ENCODE measurements at places on chromosomes 1 and 21.

DNA sequence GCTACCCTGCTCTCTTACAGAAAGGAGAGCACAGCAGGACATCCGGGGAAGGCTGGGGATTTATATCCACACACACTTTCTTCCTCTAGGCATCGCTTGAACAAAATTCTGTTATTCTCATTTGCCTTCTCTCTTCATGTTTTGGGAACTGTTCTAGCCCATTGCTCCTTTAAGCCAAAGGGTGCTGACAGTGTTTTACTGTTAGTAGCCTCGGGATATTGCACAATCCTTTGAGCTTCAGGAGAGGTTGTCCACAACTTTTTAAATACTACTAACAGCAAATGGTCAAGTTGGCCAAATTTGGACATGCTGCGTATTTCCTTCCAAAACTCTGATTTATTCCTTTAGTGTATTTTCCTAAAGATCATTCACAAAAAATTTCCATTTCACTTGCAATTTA, 579.2 kb upstream of the RGS18 start:
- no peak for DNase-seq

- no peak for DNase-seq
Measured at GRCh38 chr1:99731384-99731783, 35.1 kb downstream of the FRRS1 start.

DNA sequence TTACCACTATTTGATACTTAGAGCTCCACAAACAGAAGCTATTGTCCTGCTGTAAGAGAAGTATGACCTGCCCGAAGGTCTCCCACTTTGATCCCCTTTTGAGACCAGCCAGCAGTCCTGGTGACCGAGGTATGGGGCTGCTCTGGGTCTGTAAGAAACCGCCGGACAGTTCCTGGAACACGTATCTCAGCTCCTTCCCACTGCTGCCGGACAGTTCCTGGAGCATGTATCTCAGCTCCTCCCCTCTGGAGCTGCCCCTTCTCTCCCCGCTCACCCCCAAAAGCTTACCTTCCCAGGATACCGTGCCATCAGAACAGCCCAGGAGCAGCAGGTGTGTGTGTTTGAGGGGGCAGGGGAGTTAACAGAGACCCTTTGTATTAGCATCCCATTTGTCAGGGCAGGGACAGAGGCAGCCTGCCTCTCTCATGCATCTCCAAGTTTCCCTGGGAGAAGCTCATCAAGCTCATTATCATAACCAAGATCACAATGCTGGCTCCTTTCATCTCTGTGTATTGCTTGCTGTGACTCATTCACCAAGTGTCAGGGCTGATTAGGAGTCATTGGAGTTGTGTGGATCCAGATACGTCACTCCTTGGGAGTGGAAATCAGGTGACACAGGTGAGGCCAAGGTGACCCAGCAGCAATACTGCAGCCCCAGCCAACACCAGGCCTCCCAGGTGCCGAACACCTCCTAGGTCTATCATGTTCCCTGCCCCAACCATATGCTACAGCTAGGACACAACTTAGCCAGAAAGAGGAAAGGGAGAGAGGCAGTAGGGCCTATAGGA, 25.3 kb downstream of the OPTC start:
- DNase-seq: no peak

DNA sequence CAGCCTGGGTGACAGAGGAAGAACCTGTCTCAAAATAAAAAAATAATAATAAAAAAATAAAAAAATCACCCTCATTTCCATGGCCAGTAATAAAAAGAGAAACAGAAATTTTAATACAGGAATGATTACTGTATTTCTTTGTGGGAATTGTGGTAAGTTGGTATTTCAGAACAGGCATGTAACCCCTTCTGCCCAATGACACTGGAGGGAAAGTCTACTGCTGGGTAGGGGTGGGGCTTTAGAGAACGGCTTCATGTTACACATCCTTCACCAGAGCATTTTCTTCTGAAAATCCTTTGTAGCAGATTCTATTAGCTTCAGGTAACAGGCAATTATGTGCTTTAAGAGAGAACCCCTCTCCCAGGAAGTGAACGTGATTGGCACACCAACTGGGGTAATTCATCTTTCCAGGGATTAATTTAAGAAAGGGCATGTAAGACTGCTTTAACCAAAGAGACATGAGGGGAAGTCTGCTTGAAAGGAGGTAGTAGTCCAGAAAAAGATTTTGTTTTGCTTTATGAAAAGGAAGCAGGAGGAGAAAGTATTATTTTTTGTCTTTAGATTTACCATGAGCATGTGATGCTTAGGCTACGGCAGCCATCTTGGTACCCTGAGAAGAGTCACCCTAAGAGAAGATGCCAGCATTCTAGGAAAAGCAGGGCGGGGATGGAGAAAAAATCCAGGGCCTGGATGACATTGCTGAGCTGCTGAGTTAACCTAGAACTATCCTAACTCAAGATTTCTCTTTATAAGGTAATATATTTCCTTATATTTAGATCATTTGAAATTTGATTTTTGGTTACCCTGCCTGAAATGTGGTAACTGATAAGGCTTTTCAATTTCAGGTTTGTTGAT, 57.7 kb upstream of the DPT start:
- DNase-seq: no peak

GRCh38 chr1:151255381-151255780, 847 bp downstream of the PSMD4 start:
- DNase-seq: no peak

DNA sequence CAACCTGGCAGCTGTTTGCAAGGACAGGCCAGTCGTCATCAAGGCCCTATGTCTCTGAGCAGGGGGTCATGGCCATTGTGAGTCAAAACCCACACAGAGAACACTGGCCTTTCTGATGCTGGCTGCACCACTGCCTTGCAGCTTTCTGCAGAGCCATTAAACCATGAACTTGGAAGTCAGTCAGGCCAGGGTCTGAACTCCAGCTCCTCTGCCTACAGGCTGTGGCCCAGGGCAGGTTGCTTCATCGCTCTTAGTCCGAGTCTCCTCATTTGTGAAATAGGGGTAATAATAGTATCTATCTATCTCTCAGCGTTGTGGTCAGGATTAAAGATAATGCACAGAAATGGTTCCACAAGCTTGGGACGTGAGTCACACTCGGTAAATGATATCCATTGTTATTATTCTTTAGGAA, 35.8 kb upstream of the HIVEP3 start:
- DNase-seq: no peak

GRCh38 chr1:234408757-234409156, 35.5 kb downstream of the COA6 start:
- no peak for DNase-seq

- DNase-seq: no peak
Measured at GRCh38 chr1:41860214-41860613, 58.5 kb downstream of the HIVEP3 start.

DNA sequence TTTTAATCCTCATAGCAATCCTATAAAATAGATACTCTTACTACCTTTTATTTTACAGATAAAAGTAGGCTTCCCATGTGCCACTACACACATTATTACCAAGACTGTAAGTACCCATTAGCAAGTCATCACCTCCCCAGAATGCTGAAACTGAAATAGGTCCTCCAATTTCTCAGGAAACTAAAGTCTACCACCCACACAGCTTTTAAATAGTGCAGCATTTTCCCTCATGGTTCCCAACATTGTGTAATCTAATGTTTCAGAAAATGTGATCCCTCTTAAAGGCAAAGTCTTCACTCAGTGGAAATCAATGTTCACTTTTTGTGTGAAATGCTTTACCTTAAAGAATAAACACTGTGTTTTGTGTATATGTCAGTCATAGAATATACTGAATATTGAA, 356.5 kb downstream of the GPATCH2 start:
- DNase-seq: no peak

DNA sequence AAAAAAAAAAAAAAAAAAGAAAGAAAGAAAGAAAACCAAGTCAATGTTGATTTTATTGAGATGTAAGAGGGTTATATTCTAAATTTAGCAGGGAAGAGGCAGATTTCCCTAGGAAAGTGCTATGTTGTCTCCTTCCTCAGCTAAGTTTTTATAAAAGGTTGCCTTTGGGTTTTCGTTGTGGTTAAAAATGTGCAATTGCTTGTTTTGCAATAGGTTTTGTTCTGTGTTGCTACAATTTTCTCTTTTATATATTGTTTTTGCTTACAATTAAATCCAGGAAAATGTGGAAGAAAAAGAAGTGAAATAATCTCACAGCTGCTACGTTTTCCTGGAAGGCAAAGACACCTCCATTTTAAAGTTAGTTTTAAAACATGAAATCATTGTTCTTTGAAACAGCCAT, 136.7 kb upstream of the C1orf105 start:
- DNase-seq: no peak

DNA sequence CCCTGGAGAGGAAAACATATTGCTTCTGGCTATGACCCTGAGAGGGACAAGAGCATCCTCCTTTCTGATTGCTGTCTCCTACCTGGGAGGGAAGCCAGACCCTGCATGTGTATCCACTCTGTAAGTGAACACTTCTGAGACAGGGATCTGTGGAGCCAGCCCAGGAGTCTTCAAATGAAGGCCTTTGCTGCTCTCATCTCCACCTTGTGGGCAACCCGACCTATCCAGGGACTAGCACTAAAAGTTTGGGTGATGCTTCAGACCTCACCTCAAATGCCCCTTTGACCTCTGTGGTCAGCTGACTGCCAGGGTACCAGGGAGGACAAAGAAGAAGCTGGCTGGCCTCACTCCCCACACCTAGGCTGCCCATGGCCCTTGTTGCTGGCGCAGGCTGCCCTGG, 64.7 kb downstream of the KCND3 start:
- DNase-seq: no peak

- no peak for DNase-seq
Measured at GRCh38 chr1:198919667-198920398, 281.0 kb downstream of the PTPRC start.

- DNase-seq: no peak
Measured at GRCh38 chr1:52204696-52205095, 62.8 kb downstream of the ZFYVE9 start.

GRCh38 chr1:152052606-152053005, 15.8 kb upstream of the S100A11 start:
- peak; percentile 28 for DNase-seq

DNA sequence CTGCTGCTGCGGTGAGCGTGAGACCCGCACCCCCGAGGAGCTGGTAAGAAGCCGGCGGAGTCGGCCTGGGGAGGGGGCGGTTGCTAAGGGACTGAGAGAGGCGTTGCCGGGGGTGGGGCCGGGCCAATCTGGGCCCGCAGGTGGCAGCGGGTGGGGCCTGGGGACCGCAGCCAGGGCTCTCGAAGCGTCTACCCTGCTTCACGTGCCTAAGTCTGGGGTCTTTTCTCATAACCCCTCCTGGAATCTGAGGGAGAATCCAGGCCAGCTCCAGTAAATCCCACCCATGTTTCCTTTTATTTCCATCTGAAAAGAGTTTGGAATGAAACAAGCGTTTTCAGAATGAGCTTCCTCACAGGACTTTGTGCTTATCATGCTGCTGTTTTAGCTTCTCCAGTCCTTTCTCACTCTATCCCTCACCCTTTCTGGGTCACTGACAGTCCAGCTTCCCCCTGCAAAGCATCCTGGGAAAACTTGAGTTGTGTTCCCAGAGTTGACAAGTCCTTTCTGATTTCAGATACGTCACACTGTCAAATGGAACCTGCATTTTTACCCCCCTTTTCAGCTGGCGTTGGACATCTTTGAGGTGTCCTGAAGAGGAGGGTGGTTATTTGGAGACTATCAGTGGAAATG, 431 bp downstream of the CLCN6 start:
- DNase-seq: no peak

- no peak for DNase-seq
Measured at GRCh38 chr1:25651036-25651640, 34.5 kb downstream of the MAN1C1 start.

- no peak for DNase-seq
Measured at GRCh38 chr1:232046451-232047306, 420.1 kb downstream of the DISC1 start.

- DNase-seq: no peak
Measured at GRCh38 chr1:58907398-58907797, 123.6 kb upstream of the JUN start.

DNA sequence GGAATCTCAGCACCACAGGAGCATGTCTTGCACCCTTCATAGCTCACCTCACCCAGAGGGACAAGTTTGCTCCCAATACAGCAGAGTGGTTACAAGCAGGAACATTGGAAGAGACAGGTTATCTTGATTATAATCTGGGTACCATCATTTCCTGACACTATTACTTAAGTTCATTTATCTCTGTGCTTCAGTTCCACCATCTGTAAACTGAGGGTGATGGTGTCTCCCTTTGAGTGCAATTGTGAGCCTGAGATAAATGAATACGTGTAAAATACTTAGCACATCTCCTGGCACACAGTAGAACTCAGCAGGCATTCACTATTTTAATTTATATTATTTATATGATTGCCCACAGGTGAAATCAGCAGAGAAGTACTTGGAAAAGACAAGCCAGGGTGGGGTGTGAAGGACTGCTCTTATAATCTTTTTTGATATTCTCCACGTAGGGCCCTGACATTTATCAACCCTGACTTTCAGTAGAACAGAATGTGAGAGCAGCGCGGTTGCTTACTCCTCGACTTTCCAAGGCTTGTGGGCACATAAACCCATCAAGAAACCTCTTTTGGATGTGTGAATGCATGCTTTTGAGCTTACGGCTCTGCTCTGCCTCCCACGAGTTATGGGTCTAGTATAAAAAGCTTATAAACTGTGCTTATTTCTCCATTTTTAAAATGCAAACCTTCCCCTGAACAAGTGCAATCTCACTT, 34.9 kb downstream of the DUSP10 start:
- DNase-seq: no peak

DNA sequence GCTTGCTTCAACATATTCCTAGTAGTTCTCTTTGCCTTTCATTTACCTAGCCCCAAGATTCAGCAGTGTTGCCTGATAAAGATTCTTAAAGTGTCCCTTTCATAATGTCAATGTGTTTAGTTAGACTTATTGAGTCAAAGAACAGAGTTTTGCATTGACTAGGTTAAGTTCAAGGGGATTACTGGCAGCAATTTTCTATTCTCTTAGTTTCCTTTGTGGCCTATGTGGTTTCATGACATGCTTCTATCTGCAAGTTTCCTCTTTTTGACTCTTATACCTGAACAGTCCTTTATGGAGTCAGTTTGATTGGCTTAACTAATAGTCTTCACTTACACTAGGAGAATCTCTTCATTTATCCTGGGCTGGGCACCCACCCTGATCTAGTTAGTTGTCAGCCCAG, 151.3 kb downstream of the ADGRL4 start:
- DNase-seq: no peak

DNA sequence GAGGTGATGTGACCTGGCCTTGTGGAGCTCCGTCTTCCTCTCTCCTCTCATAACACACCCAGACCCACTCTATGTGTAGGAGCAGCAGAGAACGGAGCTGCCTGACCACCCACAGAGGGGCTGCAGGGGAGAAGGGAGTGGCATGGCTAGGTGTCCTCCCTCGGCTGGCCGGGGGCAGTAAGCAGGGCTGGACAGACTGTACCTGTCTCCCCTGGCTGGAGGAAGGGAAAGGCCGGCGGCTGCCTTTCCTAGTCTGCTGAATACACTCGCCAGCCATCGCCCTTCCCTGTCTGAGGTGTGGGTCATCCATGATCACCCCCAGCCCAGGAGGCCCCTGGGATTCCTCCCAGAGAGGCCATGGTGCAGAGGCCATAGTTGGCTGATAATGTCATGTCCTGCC, 187.2 kb upstream of the AJAP1 start:
- no peak for DNase-seq

DNA sequence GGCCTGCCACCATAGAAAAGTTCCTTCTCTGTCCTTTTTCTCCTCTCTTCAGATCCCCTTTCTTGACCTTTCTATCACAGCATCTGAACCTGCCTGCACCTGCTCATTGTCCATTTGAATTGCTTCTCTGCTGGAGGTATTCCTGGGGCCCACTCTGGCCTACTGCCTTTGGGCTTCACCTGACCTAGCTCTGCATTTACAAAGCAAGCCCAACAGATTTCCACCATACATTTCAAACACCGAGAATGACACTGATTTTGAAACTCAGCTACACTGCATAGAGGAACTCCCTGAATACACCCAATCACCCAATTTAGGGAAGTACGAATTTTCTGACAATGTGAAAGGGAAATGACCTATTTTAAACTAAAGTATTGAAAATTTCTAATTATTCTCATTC, 284.5 kb upstream of the USP25 start:
- DNase-seq: peak; percentile 27

All from SIG-M5 (cell line).